Hippocampal formation (tissue), 2 donors: ENCODE measurements at places on chromosomes 2 and 18.

DNA sequence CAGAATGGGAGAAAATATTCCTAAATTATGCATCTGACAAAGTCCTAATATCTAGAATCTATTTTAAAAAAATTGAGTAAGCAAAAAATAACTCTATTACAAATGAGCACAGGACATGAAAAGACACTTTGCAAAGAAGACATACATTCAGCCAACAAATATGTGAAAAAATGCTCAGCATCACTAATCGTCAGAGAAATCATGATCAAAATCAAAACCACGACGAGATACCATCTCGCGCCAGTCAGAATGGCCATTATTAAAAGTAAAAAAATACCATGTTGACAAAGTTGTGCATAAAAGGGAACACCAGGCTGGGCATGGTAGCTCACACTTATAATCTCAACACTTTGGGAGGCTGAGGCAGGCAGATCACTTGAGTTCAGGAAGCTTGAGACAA is 63.5 kb downstream of the EVA1A start:
- no peak for DNase-seq

GRCh38 chr2:150672311-150672710 is 184.8 kb upstream of the RND3 start:
- DNase-seq, result no peak

- DNase-seq, result no peak
Measured at GRCh38 chr18:26792661-26793060, 72.8 kb downstream of the AQP4 start.

GRCh38 chr2:163626639-163627109 is 109.1 kb downstream of the FIGN start:
- DNase-seq, result no peak

DNA sequence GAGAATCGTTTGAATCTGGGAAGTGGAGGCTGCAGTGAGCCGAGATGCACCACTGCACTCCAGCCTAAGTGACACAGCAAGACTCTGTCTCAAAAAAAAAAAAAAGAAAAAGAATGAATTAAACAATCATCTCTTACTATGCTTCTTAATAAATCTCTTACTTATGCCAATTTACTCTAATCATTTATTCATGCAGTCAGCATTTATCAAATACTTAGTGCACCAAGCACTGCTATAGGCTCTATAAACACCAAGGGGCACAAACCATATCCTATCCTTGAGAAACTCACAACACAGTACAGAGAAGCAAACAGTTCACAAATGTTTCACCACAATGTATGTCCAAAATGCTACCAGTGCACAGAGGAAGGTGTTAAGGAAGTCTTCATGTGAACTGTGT is 189.4 kb downstream of the PDE11A start:
- DNase-seq, result no peak
